ENCODE measurements at places on chromosomes 1 and 21.

DNA sequence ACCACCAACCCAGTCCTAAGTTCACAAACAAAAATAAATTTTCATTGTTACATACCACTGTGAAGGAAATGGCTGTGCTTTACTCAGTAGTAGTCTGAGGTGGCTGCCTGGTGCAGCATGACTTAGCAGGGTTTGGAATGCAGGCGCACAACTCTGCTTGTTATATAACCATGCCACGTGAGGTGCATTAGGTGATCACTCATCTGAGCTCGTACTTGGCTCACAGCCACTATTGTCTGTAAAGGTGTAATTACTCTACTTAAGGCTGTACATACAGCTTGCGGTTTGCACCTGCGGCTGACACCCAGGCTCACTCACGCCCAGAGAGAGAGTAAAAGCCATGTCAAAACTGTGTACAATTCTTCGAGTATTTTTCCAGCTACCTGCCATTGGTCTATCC is 599.4 kb downstream of the LTN1 start:
- no peak for DNase-seq

- no peak for DNase-seq
Observed at GRCh38 chr1:204254031-204254661, 40.4 kb upstream of the GOLT1A start.

DNA sequence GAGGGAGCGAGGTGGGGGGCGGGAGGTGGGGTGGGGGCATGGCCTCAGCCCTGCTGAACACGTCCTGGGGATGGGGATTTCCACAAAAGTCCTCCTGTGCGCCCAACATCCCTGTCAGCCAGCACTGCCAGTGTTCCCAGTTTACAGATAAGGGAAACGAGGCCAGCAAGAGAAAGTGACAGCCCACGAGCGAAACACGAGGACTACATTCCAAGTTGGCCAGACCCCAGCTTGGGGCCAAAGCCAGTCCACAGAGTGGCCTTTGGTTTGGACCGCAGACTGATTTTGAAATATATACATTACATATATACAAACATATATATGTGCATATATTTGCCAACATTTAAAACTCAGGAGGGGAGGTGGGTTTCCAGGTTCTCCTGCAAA is 5.0 kb downstream of the FBXO2 start:
- no peak for DNase-seq

DNA sequence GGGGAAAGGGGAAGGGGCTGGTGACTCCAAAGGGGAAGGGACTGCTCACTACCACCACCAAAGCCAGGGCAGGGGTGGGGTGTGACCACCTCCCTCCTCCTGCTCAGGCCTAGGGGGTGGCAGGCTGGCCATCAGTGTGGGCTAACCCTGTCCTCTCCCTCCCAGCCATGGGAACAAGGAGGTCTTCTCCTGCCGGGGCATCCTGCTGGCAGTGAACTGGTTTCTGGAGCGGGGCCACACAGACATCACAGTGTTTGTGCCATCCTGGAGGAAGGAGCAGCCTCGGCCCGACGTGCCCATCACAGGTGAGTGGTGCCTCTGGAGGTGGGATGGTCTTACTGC is 5.7 kb downstream of the ZC3H12A start:
- no peak for DNase-seq

Measured in GM13976 (cell line).